DMS 273 treated with DMSO at 0.1 percent for 48 hours (cell line): ENCODE measurements at places on chromosomes 7 and 10.

- DNase-seq, result no peak
These were observed 1.4 kb upstream of the ADAM8 start for GRCh38 chr10:133277993-133278576.

- DNase-seq, result no peak
These were observed 240.1 kb upstream of the PITRM1 start for GRCh38 chr10:3412646-3413045.

DNA sequence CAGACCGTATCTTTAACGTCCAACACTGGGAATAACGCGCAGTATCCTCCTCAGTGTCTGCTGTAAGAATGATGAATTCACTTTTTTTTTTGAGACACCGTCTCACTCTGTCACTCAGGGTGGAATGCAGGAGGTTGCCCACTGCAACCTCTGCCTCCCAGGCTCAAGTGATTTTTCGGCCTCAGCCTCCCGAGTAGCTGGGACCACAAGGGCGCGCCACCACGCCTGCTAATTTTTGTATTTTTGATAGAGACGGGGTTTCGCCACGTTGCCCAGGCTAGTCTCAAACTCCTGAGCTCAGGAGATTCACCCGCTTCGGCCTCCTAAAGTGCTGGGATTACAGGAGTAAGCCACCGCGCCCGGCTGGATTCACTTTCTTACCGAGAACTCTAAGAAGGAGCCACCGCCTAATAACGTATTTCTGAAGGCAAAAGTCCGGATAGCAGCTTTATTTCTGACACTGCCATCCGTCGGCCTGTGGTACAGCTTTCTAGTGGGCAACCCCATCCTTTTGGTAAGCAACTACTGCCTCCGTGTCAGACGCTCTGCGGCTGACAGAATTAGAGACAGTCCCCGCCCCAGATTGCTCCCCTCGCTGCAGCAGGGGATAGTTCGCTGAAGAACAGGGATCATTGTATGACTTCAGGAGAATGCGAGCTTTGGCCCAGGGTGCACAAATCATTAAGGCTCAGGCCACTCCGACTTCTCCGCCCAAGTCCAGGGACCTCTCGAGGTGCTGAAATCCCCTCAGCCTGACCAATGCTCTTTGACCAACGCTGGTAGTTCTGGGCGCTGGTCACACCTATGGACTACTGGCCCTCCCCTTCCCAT, 662 bp downstream of the POLR3A start:
- DNase-seq, result no peak

- no peak for DNase-seq
These were observed 2.0 kb downstream of the PLCE1 start for GRCh38 chr10:93995598-93996271.

DNA sequence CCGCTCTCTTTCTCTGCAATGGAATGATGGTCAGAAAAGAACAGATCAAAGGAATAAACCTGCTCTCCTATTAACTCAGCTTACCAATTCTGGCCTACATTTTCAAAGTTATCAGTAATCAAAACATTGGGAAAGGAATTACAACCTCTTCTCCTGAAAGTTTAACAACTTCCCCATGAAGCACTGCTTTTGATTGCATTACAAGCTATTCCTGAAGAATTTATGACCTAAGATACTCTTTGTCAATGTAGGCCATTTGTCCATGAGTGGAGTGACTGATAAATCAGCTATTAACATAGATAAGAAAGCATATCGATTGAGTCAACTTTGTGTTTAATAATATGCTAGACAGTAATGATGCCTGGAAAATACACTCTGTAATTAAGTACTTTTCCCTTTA, 271.7 kb upstream of the C7orf33 start:
- DNase-seq, result no peak

DNA sequence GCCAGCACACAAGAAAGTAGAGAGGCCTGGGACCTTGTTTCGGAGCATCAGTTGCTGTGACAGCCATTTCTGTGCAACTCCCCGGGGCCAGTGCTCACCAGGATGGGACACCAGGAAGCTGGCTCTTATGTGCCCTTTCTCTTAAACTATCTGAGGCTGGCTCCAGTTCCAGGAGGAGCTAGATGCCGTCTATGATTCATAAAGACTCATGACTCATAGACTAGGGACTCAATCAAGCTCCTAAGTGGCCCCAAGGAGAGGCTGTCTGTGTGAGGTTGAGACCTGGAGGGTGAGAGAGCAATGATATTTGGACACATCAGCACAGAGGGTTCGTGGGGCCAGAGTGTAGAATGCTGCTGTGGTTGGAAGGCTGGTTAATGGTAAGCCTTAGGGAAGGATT, 580.1 kb downstream of the CCSER2 start:
- DNase-seq, result no peak

- DNase-seq, result no peak
These were observed 461.2 kb downstream of the SDK1 start for GRCh38 chr7:3762146-3762831.

GRCh38 chr10:28663576-28664368, 13.5 kb upstream of the BAMBI start:
- peak; percentile 2 for DNase-seq

DNA sequence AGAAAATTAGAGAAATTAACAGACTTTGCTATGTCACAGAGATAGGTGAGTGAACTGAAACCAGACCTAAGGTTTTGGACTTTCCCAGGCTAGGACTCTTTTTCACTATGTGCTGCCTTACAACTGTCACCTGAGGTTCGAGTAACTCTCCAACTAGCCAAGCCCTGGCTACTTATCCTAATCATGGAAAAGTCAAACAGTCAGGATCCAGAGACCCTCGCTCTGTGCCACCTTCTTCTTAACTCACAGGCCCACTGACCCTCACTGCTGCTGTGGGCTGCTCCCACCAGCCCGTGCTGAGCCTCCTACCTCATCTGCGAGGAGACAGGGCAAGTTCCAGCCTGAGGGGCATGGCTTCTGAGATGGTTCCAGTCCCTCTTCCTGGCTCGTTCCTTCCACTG, 211.4 kb upstream of the KLF14 start:
- DNase-seq, result no peak

GRCh38 chr10:112295853-112296830, 12.9 kb downstream of the TECTB start:
- DNase-seq, result no peak

DNA sequence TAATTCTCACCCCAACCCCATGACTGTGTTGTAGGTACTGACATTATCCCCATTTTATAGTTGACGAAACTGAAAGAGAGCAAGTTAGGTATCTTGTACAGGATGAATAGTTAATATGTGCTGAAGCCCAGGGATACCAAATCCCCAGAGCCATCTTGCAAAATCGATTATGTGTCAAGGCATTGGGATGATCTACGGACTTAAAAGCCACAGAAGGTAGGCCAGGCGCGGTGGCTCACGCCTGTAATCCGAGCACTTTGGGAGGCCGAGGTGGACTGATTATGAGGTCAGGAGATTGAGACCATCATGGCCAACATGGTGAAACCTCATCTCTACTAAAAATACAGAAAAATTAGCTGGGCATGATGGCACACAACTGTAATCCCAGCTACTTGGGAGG, 242.4 kb upstream of the RHOBTB1 start:
- no peak for DNase-seq

GRCh38 chr10:118213436-118213835, 128.7 kb downstream of the FAM204A start:
- no peak for DNase-seq

GRCh38 chr10:110522365-110522988, 24.8 kb downstream of the DUSP5 start:
- no peak for DNase-seq

DNA sequence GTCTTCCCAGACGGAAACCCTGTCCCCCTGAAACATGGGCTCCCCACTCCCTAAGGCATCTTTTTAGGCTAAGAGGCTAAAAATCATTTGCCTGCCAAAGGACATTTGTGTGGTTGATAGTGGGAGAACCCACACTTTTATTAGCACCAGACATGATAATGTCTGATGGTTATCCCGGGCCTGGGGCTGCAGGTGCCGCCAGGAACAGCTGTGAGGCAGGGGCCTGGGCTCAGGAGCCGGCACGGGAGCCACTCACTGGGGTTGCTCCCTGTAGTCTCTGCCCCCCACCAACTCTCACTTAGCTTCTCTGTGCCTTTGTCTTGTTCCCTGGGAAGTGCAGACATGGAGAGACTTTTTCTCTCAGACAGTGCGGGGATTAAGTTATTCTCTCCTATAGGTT, 193.6 kb downstream of the GLRX3 start:
- DNase-seq, result no peak

GRCh38 chr7:105512926-105513526, 9.0 kb downstream of the PUS7 start:
- no peak for DNase-seq

DNA sequence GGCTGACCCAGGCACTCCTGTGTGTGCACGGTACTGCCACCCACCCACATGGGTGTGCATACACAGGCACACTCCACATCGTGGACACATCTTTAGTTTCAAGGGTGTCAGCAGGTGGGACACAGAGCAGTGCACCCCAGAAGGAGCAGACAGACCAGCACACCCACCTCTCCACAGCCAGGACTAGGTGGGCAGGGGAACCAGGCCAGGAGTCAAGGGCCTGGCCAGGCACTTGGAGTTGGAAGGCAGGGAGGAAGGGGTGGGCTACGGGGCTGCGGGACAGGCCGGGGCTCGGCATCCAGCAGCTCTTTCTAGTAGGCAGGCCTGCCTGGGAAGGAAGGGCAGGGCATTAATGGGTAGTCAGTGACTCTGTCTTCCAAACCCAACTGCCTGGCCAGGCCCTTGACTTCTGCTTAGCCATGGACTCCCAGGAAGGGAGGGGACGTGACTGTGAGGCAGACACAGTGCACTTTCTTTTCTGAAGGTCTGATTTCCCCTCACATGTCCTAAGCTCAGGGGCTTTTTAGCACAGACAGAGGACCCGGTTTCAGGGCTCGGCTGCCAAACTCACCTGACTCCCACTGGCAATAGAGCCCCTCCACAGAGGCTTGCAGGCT, 14.6 kb downstream of the RASGEF1A start:
- DNase-seq, result no peak
